ENCODE measurements at places on chromosomes 4 and X.

GRCh38 chrX:916230-916599, 285.6 kb downstream of the SHOX start:
- no peak for DNase-seq

GRCh38 chrX:51406688-51407519, 74.3 kb downstream of the NUDT10 start:
- DNase-seq, result no peak

DNA sequence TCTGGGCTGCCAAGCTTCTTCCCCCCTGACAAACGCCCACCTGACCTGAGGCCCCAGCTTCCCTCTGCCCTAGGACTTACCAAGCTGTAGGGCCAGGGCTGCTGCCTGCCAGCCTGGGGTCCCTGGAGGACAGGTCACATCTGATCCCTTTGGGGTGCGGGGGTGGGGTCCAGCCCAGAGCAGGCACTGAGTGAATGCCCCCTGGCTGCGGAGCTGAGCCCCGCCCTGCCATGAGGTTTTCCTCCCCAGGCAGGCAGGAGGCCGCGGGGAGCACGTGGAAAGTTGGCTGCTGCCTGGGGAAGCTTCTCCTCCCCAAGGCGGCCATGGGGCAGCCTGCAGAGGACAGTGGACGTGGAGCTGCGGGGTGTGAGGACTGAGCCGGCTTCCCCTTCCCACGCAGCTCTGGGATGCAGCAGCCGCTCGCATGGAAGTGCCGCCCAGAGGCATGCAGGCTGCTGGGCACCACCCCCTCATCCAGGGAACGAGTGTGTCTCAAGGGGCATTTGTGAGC, 37.0 kb downstream of the HTRA3 start:
- no peak for DNase-seq

DNA sequence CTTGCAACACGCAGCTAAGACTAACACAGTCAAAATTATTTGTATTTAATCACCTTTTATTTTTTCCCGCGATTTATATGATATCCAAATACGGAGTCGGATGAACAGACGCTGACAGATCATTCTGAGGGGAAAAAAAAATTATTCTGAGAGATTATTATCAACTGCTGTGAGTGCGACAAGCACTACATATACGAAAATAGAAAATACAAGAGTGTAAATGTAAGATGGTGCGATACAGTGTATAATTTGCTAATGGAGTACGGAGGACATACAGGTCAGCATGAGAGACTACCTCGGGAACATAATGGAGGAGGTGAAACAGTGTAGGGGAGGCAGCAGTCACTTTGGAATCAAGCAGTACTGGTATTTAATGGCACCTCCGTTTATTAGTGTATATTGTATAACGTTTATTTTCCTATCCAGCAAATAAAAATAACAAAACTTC, 2.8 kb upstream of the LIN54 start:
- no peak for DNase-seq

DNA sequence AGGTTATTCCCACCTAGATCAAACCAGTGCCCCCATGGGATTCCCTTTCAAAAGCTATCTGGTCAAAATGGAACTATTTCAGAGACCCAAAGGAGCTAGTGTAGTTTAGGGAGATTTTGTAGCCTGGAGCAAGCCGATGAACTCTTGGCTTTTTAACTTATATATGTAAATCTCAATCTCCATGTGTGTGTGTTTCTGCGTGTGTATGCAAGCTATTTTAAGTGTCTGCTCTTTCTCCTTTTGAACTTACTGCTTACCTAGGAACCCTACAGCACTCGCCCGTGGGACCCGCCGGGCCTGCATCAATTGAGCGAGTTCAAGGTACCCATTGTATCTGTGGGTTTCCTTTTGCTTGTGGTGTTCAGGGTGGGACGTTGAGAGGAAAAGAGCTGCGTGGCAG, 10.4 kb downstream of the CSTF2 start:
- no peak for DNase-seq

DNA sequence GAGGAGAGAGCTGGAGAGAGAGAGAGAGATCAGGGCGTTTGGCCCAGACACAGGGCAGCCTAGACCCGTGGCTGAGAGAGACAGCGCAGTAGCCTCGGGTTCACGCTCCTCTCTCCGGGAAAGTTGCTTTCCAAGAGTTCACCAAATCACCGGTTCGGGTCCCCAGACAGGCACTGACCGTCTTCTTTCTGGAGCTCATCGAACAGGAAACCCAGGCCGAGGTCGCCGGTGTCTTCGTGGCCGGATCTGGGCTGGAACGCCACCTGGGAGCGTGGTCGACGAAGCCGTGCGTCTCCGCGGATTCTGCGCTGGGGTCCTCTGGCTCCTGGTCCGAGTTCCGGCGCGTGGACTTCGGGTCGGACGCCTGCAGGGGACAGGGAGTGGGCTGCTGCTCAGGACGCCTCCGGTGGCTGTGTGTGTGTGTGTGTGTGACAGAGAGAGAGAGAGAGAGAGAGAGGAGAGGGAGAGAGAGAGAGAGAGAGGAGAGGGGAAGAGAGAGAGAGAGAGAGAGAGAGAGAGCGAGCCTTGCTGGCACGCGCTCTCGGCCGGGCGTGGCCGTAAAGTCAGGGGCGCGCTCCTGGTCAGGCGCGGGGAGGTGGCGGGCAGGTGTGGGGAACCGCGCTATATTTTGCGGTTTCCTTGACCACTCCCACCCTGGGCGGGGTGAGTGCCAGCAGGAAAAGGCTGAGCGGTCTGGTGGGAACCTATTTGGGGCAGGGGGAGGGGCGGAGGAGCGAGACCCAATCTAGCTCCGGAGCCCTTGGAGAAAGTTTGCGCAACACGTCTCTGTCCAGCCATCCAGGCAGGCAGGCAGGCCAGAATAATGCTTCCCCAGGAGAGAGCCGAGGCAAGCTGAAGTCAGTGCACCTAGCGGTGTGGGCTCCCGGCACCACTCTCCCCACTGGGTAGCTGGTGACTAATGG, 62.1 kb downstream of the RHOXF2B start:
- no peak for DNase-seq

- DNase-seq, result no peak
These were observed 77.9 kb downstream of the JAKMIP1 start for GRCh38 chr4:6122496-6122895.

DNA sequence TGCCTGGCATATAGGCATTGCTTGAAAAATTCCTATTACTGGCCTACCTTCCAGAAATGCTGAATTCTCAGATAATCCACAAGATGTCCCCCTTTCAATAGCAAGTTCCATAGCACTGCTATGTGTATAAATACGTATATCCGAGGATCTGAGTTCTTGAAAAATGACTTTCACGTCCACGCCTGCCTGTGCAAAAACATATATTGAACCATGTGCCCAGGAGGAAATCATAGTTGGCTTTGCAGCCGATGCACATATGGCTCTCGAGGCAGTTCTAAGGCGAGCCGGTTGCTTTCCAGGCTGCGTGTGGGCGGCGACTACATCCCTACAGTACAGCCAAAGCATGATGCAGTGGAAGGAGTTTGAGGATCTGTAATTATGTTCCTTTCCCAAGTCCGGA, 55.4 kb upstream of the ESX1 start:
- no peak for DNase-seq

- DNase-seq, result no peak
These were observed 61.0 kb upstream of the NLRP2B start for GRCh38 chrX:57741107-57741506.

DNA sequence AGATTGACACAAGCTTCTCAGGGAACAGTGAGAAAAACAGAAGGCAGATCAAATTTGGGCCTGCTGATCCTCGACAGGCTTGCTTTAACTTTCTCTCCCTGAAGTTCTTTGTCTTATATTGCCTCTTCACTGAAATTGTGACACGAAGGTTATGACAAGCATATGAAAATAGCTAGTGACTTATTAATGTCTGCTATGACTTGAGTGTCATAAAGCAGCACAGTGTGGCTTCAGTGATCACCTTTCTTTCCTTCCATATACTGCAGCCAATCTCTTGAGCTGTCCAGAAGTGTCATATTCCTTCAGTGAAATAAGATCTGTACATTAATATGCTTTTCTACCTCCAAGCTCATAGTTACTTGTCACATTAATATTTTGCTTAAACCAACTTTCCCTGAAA, 870.2 kb downstream of the C4orf33 start:
- DNase-seq, result no peak

- DNase-seq, result no peak
These were observed 137.7 kb downstream of the GPR143 start for GRCh38 chrX:9627922-9628321.

GRCh38 chrX:154511761-154512160, 4.3 kb downstream of the FAM3A start:
- DNase-seq, result no peak

DNA sequence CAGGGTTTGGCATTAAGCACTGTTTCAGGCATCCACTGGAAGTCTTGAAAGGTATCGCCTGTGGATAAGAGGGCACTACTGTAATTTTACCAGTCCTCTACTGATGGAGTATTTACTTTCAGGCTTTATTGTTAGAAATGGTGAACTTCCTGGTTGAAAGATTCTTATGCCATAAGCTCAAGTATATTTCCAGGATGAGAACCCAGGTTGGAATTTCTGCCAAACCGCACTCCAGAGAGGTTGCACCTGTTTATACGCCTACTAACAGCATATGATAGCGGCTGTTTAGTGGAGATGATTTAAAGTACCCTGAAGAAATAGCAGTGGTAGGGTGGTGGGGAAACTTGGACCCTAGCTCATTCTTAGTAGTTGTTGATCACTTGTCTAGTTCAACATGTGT, 9.9 kb downstream of the FNIP2 start:
- DNase-seq, result no peak

- no peak for DNase-seq
These were observed 9.1 kb downstream of the IGFBP7 start for GRCh38 chr4:57100979-57101651.

- no peak for DNase-seq
These were observed 736.1 kb upstream of the ADGRL3 start for GRCh38 chr4:60463857-60464502.

GRCh38 chr4:187619319-187619718, 376.3 kb upstream of the ZFP42 start:
- DNase-seq, result no peak

DNA sequence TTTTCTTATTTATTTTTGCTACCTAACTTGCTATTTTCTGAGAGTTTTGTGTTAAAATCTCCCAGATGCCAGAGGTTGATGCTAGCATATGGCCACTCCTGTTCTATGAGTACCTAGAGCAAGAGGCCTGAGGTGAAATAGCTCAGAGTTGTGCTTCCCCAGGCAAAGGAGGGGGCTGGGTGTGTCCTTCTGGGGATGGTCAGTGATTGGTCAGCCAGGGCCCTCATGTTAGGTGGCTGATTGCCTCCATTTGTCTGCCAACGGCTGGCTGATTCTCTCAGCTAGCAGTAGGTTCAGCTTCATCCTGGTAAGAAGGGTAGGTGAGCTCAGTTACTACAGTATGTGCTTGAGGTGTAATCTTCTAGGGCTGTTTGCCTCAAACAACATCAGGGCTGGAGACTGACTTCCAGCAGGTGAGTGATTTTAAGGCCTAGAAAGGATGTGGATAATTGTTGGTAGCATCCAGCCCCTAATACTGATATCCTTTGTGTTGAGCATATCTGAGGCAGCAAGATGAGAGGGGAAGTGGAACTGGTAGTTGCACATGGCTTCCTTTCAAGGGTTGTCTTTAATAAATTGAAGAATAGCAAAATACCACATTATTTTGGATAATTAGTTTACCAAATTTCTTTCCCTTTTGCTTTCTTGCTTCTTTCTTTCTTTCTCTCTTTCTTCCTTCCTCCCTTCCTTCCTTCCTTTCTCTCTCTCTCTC, 62.5 kb upstream of the RHOH start:
- DNase-seq, result no peak

DNA sequence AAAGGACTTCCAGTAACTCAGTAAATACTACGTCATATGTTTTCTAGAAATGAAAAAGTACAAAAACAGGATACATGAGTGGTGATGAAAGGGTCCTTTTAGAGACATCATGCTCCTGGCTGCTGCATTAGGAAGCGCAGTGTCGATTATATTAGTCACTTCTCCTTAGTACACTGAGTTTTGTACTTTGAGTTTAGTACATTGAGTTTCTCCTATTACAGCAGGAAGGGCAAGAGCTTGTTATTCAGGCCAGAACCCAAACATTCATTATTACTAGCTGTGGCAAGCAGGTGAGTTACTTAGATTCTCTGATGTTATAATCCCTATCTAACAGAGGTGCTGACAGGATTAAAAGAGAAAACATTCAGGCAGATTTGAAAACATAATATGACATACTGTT, 21.3 kb downstream of the RPGR start:
- no peak for DNase-seq

GRCh38 chr4:151811403-151811802, 50.6 kb upstream of the GATB start:
- no peak for DNase-seq

GRCh38 chr4:75696581-75696980, 23.4 kb upstream of the G3BP2 start:
- no peak for DNase-seq

DNA sequence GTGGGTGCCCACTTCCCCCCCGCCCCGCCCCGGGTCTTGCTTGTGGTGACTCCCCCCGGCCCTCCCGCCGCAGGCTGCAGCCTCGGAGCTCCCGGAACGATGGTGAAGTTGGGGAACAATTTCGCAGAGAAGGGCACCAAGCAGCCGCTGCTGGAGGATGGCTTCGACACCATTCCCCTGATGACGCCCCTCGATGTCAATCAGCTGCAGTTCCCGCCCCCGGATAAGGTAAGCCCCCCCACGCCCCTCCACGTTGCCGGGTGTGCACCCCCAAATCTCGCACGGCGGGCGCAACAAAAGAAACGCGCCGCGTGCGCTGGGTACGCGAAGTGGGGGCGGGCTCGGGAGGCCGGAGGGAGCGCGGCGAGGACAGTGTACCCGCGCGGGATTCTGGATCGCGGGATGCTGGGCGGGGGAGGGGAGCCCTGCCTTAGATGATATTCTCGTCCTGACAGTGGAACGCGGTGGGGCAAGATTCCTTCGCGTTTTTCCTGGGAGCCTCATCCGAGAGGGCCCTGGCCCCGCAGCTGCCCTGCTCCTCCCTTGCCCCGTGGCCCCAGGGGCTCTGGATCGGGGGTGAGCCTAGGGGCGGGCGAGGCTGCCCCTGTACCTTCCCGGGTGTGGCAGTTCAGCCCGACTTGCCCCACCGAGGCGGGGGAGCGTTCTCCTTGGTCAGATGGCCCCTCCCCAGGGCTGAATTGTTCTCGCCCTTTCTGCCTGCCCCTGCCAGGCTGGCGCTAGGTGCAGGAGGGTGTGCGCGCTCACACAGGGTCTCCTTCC, 819 bp downstream of the NSG1 start:
- DNase-seq, result no peak

All from GM10248 (cell line).